ENCODE measurements at places on chromosomes 11 and 22.
A peak's percentile ranks its signal among the peaks of the same experiment; 100 is the strongest.

- no peak for DNase-seq
Observed at GRCh38 chr11:91926965-91927364, 297.7 kb upstream of the FAT3 start.

- DNase-seq = no peak
Observed at GRCh38 chr22:23068832-23069385, 1.4 kb upstream of the GNAZ start.

DNA sequence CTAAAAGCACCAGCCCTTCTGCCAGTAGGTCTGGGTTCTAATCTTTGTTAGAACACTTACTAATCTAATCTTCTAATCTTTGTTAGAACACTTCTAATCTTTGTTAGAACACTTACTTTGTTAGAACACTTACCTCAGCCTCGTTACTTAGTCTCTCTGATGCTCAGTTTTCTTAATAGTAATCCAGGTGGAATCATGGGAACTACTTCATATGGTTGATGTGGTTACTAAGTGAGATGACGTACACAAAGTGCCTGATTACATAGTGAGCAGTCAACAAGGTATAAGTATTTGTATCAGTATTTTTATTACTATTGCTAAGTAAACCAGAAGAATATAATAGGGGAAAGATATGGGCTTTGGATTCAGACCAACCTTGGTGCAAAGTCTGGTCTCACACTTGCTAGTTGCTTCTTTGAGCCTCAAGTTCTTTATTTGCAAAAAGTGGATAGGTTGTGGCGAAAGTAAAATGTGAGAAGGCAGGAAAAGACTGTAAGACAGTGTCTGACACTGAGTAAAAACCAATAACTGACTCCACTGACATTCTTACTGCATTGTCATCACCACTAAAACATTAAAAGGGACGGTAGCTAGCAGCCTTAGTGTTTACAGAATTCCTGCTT, 83.7 kb downstream of the TRAF6 start:
- DNase-seq = no peak

DNA sequence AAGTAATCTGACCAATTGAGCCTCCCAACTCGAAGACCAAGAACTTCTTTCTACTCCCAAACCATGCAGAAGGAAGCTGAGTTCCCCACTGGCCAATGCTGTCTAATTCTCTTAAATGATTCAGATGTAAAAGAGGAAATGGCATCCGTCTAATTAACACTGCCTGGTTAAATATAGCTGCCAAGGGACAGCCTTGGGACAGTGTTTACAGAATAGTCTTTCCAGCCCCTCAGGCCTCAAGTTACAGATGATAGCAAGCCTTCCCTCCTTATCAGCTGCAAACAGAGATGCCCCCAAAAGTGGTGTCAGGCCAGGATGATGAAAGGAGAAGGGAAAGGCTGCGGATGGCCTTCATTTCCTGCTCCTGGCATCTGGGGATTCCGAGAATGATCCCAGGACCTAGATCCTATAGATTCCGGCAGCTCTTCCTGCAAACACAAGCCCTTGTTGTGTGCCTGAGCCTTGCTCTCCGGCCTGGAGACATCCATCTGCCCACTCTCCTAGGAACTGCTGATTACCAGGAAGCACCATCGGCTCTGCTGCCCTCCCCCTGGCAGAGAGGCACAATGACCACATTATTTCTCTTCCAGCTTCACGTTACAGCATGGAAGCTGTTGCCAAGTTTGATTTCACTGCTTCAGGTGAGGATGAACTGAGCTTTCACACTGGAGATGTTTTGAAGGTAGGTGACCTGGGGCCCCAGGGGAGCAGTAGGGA, 13.5 kb upstream of the TMA7B start:
- DNase-seq = no peak

DNA sequence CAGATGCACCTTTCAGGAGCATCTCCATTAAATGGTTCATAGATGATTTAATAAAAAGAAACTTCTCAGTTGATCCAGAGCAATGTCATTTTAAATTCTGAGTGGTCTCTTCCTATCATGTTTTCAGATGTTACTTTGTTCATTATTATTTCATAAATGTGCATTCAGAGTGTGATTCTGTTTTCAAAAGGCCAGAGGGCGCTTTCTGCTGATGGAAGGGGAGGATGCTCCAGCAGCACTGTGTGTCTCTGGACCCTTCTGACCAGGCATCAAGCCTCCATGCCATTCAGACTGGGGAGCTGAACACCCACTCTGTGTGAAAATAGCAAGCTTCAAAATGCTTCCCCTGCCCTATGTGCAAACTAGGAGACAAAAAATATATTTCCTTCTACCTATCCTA, 23.9 kb upstream of the CRTAM start:
- no peak for DNase-seq

DNA sequence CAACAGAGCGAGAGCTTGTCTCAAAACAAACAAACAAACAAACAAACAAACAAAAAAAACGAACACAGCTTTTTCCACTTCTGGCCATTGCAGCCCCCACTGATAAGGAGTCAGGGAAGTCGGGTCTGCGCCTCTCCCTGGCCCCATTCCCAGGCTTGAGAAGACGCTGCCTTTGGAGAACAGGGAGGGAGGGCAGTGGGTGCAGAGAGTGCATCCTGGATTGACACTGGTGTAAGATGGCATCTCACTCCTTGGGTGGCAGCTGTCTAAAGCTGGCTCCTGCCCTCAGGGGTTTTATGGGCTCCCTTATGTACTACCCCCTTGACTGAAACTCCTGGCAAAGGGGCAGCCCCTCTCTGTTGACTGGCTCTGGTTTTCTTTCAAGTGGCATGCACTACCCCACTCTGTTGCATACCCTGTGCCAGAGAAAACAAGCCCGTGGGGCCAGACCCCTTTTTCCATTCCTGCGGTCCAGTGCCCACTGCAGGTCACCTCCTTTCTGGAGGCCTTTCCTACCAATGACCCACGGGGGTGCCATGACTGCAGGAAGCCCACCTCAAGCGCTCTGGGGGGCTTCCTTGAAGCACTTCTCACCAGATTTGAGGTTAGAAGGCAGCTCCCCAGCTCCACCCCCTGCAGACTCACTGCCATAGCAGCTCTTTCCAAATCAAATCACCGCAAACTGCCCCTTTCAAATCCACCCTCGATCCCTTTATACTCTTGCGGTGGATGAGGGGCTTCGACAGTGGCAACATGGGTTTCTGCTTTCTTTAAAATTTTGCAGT, 12.7 kb downstream of the DRAP1 start:
- DNase-seq = no peak

- no peak for DNase-seq
Observed at GRCh38 chr22:36368359-36368983, 19.3 kb downstream of the MYH9 start.

- DNase-seq = no peak
Observed at GRCh38 chr11:13713982-13714381, 45.5 kb downstream of the FAR1 start.

GRCh38 chr22:49406879-49407587, 420.6 kb downstream of the BRD1 start:
- no peak for DNase-seq

DNA sequence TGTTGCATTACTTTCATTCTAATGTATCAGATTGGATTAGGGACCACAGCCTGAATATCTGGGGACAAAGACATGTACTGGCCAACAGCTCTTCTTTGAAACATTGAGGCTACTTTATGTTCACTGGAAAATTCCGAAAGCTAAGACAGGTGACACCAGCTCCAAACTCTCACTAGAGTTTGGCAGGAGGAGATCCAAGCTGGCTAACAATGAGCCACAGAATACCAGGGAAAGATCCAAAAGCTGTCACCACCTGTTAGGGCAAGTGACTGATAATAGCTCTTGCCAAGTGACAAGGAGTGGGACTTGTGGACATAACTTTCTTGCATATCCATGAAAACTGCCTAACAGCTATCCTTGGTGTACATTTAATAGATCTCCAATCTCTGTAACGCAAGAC, 333.3 kb downstream of the TTC28 start:
- no peak for DNase-seq

DNA sequence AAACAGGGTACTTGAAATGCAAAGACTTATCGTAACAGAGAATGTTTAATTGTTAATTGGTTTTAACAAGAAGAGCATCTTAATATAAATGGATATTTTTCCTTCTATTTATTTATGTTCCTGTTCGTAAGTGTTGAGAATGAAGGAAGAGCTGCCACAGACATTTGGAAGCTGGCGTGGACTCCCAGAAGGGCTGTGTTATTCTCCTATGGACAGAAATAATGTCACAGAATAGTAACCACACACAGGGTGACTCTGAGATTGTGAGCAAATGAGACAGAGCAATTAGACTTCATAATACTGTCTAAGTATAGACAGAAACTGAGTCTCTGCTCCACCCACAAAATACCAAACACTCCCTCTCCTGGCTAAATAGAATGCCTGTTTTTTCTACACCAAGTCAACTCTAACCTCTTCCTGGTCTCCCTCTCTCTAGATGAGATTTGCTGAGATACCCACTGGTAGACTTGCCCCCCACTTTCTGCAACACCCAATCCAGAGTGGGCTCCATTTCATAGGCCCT, 6.1 kb downstream of the APOL3 start:
- no peak for DNase-seq

DNA sequence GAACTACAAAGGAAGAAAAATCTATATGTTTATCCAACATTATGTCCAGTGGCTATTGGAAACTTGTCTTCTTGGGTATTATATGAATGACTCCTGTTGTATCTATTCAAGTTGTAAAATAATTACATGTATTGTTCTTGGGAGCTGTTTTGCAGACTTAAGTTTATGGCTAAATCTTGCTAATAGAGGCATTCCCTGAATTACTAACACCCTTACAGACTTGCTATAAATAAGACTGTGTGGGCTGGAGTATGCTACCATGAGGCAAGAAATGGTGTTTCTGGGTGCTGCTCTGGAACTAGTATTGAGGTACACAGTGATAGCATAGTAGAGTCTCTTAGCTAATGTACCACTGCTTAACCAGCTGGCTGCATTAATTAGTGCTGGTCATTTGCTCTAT, 155.1 kb downstream of the HIPK3 start:
- no peak for DNase-seq

DNA sequence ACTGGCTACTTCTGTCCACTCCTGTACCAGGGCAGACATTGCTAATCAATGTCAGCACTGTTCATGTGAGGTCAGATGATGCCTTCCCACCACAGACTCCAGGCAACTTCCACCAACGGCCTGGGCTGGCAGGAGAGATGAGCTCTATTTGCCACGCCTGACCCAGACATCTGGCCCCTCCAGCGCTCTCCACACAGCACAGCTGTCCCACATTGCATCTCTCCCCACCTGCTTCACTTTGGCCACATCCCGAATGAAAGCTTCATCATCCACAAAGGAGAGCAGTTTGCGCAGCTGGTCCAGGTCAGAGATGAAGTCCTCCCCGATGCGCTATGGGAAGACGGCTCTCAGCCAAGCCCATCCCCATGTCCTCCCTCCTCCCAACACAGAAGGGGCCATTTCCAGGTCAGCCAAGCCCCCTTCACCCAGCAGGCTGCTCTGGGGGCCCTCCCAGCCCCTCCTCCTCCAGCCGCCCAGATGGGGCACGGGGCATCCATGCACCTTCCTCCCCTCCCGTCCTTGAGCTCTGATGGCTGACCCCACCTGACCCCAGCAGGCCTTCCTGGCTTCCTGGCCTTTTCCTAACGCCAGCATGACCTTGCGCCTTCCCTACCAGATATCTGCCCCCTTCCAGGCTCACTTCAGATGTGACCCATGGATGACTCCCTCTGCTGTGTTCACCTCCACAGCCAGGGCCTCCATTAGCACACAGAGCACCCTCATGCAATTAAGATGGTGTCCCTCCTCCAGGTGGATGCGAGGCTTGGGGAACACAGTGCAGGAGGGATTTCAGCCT, 7.4 kb downstream of the PYGM start:
- DNase-seq = no peak

- DNase-seq = no peak
Observed at GRCh38 chr11:106442032-106442431, 364.6 kb downstream of the AASDHPPT start.

DNA sequence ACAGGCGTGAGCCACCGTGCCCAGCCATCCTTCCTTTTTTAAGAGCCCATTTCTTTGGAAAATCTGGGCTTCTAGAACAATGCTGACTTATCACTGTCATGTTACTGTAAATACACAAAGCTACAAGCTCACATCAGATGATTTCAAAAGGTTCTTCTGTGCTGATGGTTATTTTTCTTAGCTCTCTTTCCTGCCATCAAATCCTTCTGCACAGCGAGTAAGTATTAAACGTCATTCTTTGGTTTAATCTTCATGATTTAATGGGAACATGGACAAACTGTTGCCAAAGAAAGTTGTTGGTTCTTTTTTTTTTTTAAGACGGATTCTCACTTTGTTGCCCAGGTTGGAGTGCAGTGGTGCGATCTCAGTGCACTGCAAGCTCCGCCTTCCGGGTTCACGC, 43.3 kb upstream of the NUP50 start:
- DNase-seq = no peak

DNA sequence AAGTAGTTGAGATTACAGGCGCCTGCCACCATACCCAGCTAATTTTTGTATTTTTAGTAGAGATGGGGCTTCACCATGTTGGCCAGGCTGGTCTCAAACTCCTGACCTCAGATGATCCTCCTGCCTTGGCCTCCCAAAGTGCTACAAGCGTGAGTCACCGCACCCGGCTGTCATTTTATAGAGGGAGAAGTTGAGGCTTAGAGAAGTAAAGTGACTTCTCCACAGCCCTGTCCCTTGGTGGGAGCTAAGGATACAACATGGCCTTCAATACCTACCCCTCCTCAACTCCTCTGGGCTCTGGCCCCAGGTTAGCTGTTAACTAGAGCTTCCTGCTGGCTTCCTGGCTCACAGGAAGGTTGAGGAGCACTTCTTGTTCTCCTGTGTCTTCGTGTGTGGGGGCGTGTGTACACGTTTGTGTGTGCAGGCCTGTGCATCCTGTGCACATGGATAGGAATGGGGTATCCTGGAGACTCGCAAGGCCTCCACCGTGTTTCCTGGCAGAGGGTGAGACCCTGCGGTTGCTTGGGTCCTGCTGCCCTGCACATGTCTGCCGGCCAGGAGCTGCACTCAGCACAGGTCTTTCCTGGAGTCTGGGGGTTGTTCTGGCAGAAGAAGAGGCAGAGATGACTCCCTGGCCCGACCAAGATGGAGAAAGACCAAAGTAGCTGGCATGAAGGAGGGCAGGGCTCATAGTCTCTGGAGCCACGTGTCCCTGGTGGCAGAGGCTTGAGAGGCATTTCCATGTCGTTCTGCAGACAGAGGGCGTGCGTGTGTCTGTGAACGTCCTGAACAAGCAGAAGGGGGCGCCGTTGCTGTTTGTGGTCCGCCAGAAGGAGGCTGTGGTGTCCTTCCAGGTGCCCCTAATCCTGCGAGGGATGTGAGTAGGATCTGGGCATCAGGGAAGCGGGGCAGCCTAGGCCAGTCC, 2.4 kb downstream of the SIDT2 start:
- peak; percentile 17 for DNase-seq

DNA sequence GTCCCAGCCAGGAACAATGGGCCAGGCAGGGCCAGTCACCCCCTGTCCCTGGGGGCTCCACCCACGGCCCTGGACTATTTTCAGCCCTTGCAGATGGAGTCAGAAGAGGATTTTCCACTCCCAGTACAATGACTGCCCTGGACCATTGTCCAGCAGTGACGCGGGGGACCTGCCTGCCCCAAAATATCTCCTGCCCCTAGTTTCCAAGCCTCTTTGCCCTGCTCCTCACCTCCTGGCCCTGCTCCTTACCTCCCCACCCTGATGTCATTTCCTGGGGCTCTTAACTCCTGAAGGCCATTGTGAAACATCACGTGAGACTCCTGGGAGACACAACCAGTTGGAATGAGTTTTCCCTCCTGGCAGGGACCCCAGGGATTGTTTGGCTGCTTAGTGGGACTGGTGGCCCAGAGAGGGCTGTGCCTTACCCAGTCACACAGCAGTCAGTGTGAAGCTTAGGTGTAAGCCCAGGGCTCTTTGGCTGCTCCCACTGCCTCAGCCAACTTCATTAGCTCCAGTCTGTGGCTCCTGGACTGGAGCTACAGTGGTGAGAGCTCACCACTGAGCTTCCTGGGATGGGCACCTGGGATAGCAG, 22.2 kb downstream of the P2RY2 start:
- no peak for DNase-seq

- DNase-seq = no peak
Observed at GRCh38 chr22:46761017-46761416, 1.4 kb upstream of the TBC1D22A start.

Data from activated T-helper 1 cell treated with anti-CD3 and anti-CD28 coated beads, Interleukin-2, amount 50 U/mL, for 16 hours (primary cell).